ENCODE measurements at places on chromosomes 2 and 18.

- DNase-seq = no peak
These were observed 107.1 kb downstream of the CTNNA2 start for GRCh38 chr2:79619976-79620375.

GRCh38 chr18:79583426-79583825 is 96.2 kb upstream of the CTDP1 start:
- no peak for DNase-seq

- no peak for DNase-seq
These were observed 280.9 kb upstream of the STON1 start for GRCh38 chr2:48249025-48249424.

GRCh38 chr18:44325903-44326635 is 354.6 kb upstream of the SETBP1 start:
- DNase-seq = peak; percentile 51

DNA sequence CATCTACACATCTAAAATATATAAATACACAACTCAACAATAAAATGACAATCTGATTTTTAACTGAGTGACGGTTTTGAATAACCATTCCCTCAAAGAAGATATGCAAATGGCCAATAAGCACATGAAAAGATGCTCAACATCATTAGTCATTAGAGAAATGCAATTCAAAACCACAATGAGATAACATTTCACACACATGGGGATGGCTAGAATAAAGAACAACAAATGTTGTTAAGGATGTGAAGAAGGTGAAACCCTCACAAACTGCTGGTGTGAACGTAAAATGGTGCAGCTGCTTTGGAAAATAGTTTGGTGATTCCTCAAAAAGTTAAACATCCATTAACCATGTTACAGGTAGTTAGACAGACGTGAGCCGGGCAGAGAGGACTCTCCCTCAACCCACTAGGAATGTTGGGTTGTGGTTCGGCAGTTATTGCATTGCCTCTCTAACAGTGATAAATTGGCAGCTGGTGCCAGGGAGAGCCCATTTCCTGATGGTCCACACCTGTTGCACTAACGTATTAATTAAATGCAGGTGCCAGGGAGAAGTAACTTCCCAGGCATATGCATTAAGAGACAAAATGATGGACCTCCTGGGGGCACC is 22.3 kb upstream of the DUSP2 start:
- no peak for DNase-seq

DNA sequence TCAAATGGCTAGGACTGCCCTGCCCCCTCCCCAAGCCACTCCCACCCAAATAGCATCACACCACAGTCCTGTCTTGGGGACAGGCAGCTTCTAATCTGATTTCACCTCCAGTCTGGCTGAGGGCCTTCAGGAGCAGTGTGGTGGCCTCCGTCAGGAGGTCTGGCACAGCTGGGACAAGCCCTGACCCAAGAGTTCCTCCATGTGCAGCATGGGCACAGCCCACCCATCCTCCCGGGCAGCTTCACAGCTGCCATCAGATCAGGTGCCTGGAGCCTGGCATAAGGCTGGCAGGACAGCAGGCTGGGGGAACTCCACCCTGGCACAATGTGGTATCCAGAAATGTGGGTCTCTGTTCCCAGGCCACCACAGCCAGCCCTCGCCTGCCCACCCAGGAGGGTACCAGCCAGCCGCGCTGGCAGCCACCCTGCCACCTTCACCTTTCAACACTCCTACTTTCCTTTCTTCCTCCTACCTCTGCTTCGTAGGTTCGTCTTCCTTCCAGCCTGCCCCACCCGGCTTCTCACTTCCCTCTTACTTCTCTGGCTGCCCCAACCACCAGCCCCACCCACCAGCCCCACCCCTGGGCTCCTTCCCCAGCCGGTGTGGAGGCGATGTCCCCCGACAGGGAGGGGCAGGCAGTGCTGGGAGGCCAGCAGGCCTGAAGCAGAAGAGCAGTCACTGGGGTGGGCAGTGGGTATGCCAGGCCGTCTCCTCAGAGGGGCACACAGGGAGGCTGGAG is at the start of gene CAPG:
Gene CAPG, minus strand, starts transcription at position 522 of the 739 bp plus-strand sequence. CDS start 8,221 bp downstream, outside the sequence.
- peak; percentile 52 for DNase-seq

- DNase-seq = no peak
These were observed 67.9 kb downstream of the NCOA1 start for GRCh38 chr2:24558781-24559472.

DNA sequence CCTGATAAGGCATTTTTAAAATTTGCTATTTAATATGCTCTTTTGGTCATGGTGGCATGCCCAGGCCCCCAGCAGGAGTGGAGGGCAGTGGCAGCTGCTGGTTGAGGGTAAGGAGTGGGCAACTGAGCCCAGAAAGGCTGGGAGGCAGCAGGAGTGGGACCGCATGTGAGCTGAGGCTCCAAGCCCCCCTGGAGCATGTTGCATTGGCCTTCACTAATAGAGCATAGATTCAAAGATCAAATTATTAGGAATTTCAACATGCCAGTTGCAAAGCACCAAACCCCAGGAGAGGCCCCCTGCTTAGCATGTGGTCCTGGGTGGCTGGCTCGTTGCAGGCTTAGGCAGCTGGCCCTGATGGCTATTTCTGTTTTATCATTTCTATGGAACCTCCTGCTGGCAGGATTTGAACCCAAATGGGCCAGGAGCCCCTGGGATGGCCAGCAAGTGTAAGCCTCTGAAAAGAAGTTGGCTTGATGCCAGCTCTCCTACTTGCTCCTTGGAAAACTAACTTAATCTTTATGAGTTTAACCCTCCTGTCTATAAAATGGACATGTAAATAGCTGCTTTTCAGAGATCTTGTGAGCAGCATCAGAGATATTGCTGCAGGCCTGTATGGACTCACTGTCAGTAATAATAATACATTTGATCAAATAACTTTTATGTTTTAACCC is 42.1 kb upstream of the TMEM131 start:
- DNase-seq = no peak

GRCh38 chr2:85441864-85442263 is 23.4 kb downstream of the SH2D6 start:
- no peak for DNase-seq

GRCh38 chr18:42860011-42860410 is 255.5 kb downstream of the RIT2 start:
- no peak for DNase-seq

GRCh38 chr2:31255911-31256571 is 22.1 kb downstream of the EHD3 start:
- no peak for DNase-seq

GRCh38 chr18:35811896-35812295 is 160.6 kb upstream of the RMP24 start:
- no peak for DNase-seq

DNA sequence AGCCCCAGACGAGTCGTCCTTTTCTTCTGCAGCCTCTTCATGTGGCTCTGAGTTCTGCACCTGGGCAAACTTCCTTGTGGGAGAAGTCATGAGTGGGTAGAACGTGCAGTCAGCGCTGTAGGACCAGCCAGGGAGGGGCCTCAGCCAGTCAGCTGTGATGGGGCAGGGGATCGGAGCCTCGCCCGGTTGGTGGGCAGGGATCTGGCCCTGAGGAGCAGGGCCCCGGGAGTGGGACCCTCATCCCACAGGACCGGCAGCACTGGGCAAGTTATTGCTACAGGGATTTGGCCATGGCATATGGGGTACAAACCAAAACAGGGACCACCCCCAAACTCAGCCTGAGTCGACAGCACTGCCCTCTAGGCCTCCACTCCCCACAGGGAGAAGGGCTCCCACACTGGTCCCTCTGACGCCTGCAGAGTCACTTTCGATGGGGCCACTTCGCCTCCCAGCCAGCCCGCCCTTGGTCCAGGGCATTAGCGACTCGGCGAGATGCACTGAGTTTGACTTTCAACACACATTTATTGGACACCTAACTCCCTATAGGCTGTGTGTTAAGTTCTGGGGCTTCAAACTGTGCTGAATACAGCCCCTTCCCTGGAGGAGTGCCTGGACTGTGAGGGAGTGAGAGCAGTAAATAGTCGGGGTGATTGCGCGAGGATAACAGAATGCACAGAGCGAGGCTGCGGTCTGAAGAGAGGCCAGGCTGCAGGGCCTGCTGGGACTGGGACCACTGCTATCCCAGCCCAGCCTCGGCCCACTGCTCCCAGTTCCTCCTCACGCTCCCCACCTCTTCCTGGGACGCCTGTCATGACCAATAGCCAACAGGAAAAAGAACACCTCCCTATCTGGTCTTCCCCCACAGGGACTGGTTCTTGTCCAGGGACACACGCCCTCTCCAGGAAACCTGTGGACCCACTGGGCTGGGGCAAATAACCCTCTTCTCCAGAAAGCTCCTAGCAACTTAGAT is 55.9 kb downstream of the SDC1 start:
- DNase-seq = no peak

DNA sequence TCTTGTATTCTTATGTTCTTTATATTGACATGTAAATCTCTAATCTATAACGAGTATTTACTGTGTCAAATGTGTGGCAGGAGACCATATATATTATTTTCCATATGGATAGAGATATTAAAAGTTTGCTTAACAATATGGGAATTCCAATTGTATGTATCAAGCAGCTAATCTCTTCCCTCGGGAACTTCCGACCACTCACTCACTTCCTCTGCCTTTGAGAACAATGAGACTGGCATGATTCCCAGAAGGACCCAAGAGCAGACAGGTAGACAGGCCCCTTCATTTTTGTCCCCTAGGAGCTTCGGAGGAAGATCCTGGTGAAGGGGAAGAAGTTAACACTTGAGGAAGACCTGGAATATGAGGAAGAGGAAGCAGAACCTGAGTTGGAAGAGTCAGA is 24.1 kb downstream of the PLCD4 start:
- DNase-seq = no peak

- no peak for DNase-seq
These were observed 14.1 kb downstream of the MFF start for GRCh38 chr2:227339098-227339599.

GRCh38 chr2:135227386-135227785 is 175.3 kb downstream of the RAB3GAP1 start:
- peak; percentile 40 for DNase-seq

- no peak for DNase-seq
These were observed 613.5 kb downstream of the MBD2 start for GRCh38 chr18:53610957-53611356.

- DNase-seq = no peak
These were observed 314.3 kb downstream of the NUP35 start for GRCh38 chr2:183438541-183438940.

Data from AG20443 (cell line).